ENCODE measurements at places on chromosomes 2 and 18. TPM values are rescaled to one million over a fixed set of nuclear protein-coding genes. Genes with fewer than 3 reads are reported as not detected.

The CNDP1 gene
- total RNA-seq = 0.10 TPM

DNA sequence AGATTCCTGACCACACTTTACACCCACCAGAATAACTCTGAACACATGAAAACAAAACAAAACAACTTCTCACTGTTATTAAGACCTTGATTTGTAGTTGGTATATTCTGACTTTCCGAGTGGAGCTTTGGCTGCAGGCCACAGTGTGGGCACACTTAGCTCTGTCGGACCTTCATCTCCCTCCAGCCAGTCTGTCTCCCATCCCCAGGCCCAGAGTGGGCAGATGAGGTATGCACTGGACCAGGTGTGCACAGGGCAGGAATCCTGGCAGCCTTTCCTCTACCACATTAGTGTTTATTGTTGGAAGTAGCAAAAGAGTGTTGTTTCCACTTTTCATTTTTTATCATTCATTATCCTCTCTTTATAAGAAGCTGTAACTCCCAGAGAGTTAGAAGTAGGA lies 219.5 kb upstream of the TPO start:
- DNase-seq = no peak

The RNU2-63P gene
- total RNA-seq = not detected

DNA sequence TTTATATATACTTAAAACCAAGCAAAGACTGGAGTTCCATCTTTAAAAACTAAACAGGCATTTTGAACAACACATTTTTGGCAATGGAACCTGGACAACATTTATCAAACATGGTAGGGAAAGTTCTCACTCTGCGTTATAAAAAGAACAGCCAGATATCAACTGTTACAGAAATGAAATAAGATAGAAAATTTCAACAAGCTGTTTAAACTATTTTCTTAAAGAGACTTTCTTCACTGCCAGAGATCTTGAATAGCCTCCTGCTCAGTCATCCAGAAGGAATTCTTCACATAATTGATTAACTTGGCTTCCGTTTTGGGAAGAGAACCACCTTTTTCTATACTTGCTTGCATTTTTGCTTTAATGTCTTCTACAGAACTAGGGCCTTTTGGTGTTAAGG lies 166.0 kb upstream of the PIK3C3 start:
- DNase-seq = no peak

- DNase-seq = no peak
Measured at GRCh38 chr2:126792186-126792585, 106.5 kb upstream of the TEX51 start.

Measured in skin of body (tissue), 3 donors.